ENCODE measurements at places on chromosomes 2 and 18. TPM values are rescaled to one million over a fixed set of nuclear protein-coding genes. Genes with fewer than 3 reads are reported as not detected.

DNA sequence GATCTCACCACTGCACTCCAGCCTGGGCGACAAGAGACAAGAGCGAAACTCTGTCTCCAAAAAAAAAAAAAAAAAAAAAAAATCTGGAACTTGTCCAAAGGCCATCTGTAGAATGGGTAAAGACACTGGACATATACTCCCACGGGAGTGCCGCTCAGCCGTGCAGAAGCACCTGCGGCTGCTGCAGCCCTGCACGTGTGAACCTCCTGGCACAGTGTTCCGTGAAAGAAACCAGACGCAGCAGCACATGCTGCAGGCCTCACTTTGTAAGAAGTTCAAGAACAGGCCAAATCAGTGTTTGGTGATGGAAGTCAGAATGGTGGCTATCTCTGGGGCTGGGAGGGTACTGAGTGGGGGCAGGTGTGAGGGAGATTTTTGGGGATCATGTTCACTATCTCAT lies 6.5 kb downstream of the CHRND start:
- no peak overlapping the region for H3K4me3 ChIP-seq
- H3K36me3 ChIP-seq, result no peaks in the 10 kb centered on the region
- H3K4me1 ChIP-seq, result no peaks in the 10 kb centered on the region
- H3K27ac ChIP-seq, result no peak overlapping the region
- DNase-seq, result peak; percentile 47
- peaks cover 1% of the 10 kb centered on the region for H3K27me3 ChIP-seq

DNA sequence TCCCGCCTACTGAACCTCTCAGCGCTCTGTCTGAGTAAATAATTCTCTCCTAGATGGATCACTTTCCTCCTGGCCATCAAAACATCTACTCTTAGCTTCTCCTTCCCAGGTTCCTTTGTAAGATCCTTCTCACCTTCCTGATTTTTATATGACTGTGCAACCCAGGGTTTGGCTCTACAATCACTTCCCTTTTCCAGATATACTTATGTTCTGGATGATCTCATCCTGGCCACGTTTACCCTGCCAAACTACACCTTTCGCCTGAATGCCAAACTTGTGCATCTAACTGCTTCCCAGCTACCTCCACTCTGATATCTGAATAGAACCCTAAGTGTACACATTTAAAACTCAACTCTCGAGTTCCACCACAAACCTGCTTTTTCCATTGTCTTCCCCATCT lies 290.5 kb upstream of the REV1 start:
- H3K4me3 ChIP-seq, result no peak overlapping the region
- peaks cover 8% of the 10 kb centered on the region for H3K4me1 ChIP-seq
- no peak overlapping the region for H3K27ac ChIP-seq

DNA sequence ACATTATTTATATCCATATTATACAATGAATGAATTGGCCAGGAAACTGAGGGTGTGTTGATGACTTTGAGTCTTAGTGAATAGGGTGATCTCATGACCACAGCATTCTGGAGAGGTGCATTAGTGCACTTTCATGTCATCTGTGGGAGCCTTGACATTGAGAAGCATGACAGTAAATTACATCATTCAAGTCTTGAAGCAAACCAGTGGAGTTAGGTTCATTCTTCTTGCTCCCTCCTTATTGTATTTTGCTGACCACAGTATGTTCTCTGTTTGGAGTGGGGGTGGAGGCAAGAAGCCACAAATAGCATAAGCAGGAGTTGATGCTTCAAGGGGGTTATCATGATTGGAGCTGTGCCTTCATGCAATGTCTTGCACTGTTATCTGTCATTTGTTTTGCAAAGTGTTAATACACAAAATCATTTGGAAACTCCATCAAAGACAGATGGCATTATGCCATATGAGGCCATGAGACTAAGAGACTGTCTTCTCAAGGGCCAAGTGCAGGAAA lies 680.2 kb downstream of the NYAP2 start:
- H3K27me3 ChIP-seq, result no peaks in the 10 kb centered on the region
- no peak overlapping the region for H3K4me3 ChIP-seq
- peak overlapping the region; percentile 74 for H3K27ac ChIP-seq
- no peak for DNase-seq
- H3K36me3 ChIP-seq, result no peaks in the 10 kb centered on the region

The IRS1 gene
- total RNA-seq, result 24.5 TPM

- no peak overlapping the region for H3K27ac ChIP-seq
- no peak overlapping the region for H3K4me3 ChIP-seq
- no peaks in the 10 kb centered on the region for H3K36me3 ChIP-seq
- DNase-seq, result no peak
These were observed 93.3 kb downstream of the HRH4 start for GRCh38 chr18:24553571-24554285.

The RNF144A gene
- 15.9 TPM for total RNA-seq

DNA sequence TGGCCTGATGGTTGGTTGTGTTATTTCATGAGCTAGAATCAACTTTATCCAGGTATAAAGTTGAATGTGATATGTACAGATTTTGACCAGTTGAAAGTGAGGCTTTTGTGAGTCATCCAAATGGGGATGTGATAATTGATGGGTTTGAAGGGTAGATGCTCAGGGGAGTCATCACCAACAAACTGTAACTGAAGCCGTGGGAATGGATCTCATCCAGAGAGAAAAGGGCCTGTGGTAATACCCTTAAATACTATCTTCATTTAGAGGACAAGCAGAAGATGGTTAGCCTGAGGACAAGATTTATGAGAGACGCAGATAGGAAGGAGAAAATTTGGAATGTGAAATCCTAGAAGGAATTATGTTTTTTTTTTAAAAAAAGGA lies 90.5 kb upstream of the MYO3B start:
- no peaks in the 10 kb centered on the region for H3K4me1 ChIP-seq
- H3K4me3 ChIP-seq, result no peak overlapping the region
- no peaks in the 10 kb centered on the region for H3K27me3 ChIP-seq
- no peak for DNase-seq
- H3K36me3 ChIP-seq, result no peaks in the 10 kb centered on the region

The ZNF804A gene
- total RNA-seq, result not detected

- H3K36me3 ChIP-seq, result no peaks in the 10 kb centered on the region
- no peak overlapping the region for H3K27ac ChIP-seq
- no peaks in the 10 kb centered on the region for H3K4me1 ChIP-seq
- DNase-seq, result peak; percentile 93
These were observed 12.3 kb upstream of the TFCP2L1 start for GRCh38 chr2:121297217-121297830.

- DNase-seq, result no peak
- no peaks in the 10 kb centered on the region for H3K27me3 ChIP-seq
- H3K4me3 ChIP-seq, result no peak overlapping the region
These were observed 95.5 kb upstream of the XIRP2 start for GRCh38 chr2:166792808-166793207.

The CYP27A1 gene
- total RNA-seq, result 25.0 TPM

DNA sequence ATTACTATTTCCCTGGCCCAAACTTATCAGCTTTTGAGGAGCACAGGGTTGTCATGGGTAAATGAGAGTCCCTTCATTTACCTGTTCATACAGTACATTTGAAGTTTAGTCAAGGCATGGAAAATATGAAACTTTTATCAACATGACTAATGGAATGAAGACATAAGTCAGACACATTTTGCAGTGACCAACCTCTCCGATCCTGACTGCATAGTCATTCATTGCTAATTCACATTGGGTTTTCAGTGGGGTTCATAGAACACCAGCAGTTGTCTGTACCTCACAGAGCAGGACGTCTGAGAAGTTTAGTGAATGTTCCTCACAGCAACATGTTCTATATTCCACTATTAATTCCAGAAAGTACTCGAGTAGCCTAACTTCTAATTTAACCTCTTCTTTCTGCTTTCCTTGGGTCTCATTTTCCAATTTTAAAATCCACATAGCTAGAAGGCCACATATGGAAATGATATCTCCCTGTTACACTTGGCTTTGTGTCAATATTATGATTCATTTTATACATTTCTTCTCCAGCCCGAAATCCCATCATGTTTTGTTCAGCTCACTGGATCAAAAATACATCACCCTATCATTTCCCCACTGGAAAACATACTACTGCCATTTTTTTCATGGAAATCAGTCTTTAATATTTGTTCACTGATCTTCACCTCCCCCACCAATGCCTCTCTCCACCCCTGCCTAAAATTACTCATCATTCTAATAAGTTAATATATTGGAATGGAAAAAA lies 65.9 kb downstream of the CDH20 start:
- H3K4me3 ChIP-seq, result no peak overlapping the region
- H3K27me3 ChIP-seq, result no peaks in the 10 kb centered on the region
- H3K36me3 ChIP-seq, result no peaks in the 10 kb centered on the region

GRCh38 chr2:172279813-172280212 lies 147.6 kb upstream of the ITGA6 start:
- no peaks in the 10 kb centered on the region for H3K27me3 ChIP-seq
- peaks cover 32% of the 10 kb centered on the region for H3K4me1 ChIP-seq
- H3K27ac ChIP-seq, result no peak overlapping the region
- no peak overlapping the region for H3K4me3 ChIP-seq

DNA sequence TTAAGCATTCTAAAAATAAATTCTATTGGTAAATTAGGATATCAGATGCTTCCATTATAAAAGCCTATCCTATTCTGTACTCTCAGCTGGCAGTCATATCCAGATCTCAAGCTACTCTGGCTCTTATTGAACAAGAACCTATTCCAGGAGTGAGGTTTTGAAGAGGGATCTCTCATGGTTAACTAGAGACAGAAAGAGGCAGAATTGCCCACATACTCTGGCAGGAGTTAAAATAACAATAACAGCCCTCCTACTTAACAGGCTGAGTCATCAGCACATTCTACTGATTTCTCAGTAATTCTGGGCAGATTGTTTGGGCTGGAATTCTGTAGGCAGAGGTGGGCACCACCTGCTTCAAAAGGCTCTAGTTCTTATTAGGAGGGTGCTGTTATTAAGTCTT lies 142.0 kb upstream of the UNC80 start:
- H3K27ac ChIP-seq, result no peak overlapping the region
- peaks cover 7% of the 10 kb centered on the region for H3K4me1 ChIP-seq
- DNase-seq, result no peak
- no peak overlapping the region for H3K4me3 ChIP-seq
- H3K36me3 ChIP-seq, result no peaks in the 10 kb centered on the region
- H3K27me3 ChIP-seq, result peaks cover 2% of the 10 kb centered on the region

GRCh38 chr2:130351711-130352110 lies 4.1 kb upstream of the PTPN18 start:
- H3K36me3 ChIP-seq, result peaks cover 13% of the 10 kb centered on the region
- H3K4me3 ChIP-seq, result no peak overlapping the region
- peaks cover 6% of the 10 kb centered on the region for H3K4me1 ChIP-seq
- no peak overlapping the region for H3K27ac ChIP-seq
- H3K27me3 ChIP-seq, result no peaks in the 10 kb centered on the region

The DUSP2 gene
- total RNA-seq, result 3.3 TPM

- H3K4me3 ChIP-seq, result no peak overlapping the region
- H3K36me3 ChIP-seq, result no peaks in the 10 kb centered on the region
- peaks cover 19% of the 10 kb centered on the region for H3K27me3 ChIP-seq
- DNase-seq, result peak; percentile 91
- H3K27ac ChIP-seq, result no peak overlapping the region
These were observed 77.4 kb downstream of the DYSF start for GRCh38 chr2:71530641-71531332.

The ARHGEF33 gene
- 0.29 TPM for total RNA-seq

- no peak overlapping the region for H3K4me3 ChIP-seq
- peaks cover 16% of the 10 kb centered on the region for H3K4me1 ChIP-seq
- no peaks in the 10 kb centered on the region for H3K27me3 ChIP-seq
- no peaks in the 10 kb centered on the region for H3K36me3 ChIP-seq
These were observed 80.8 kb downstream of the ANKRD44 start for GRCh38 chr2:197229509-197230443.

- H3K27me3 ChIP-seq, result peaks cover 8% of the 10 kb centered on the region
- H3K27ac ChIP-seq, result no peak overlapping the region
- no peak overlapping the region for H3K4me3 ChIP-seq
- no peaks in the 10 kb centered on the region for H3K4me1 ChIP-seq
These were observed 10.7 kb downstream of the DBI start for GRCh38 chr2:119377294-119377992.

DNA sequence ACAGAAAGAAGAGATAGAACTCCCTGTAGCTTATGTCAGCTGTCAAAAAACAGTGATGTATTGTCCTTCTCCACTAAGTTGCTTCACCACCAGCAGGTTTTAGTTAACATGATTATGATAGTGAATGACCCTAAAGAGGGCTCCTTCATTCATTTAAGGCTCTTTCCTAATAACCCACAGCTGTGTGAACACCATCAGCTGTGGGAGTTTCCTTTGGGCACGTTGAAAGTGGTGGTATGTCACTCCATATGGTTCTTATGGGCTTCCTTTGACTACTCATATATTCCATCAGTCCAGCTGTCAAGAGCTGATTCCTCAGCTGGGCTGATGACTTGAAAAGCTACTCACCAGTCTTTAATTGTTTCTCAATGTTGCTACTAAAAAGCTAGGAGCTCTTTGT lies 210.3 kb downstream of the UBE2E3 start:
- no peak overlapping the region for H3K4me3 ChIP-seq
- DNase-seq, result no peak
- no peaks in the 10 kb centered on the region for H3K36me3 ChIP-seq
- no peaks in the 10 kb centered on the region for H3K27me3 ChIP-seq

DNA sequence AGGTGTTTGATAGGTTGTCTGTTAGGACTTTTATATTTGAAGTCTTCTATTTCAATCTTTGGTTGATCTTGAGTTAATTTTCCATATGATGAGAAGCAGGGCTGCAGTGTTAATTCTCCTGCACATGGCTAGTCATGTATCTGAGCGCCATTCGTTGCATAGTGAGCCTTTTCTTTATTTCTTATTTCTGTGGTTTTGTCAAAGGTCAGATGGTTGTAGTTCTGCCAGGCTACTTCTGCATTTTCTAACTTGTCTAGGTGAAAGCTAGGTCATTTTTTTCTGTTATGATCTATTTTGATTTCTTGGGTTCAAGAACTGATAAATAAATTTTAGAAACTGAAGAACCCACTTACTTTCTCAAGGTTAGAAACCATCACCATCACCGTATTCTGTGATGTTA lies 56.7 kb downstream of the CCDC74A start:
- no peak overlapping the region for H3K27ac ChIP-seq
- H3K4me1 ChIP-seq, result no peaks in the 10 kb centered on the region
- no peaks in the 10 kb centered on the region for H3K36me3 ChIP-seq
- no peak for DNase-seq
- H3K4me3 ChIP-seq, result no peak overlapping the region

DNA sequence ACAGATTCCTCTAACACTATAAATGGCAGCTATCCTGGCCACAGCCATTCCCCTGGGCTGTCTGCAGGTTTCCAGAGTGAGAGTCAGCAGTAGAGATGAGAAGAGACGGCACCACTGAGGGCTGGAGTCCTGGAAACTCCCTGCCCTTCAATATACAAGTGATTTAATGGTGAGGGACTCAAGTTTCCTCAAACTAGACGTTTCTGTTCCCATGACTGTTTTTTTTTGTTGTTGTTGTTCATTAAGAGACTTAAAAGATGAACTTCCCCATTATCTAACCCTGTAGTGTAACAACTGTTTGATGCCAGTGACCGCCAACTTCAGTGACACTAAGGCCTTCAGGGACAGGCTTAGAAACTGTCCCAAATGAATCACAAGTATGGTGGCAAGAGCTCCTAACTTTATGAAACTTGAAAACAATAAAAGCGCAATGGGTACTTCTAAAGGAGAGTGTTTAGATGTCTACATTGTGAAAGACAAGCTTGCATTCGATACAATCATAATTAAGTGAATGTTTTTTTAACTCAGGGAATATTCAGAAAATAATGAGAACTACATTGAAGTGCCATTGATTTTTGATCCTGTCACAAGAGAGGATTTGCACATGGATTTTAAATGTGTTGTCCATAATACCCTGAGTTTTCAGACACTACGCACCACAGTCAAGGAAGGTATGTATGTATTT lies 34.0 kb downstream of the IL1R2 start:
- peak overlapping the region; percentile 86 for H3K27ac ChIP-seq
- H3K4me3 ChIP-seq, result no peak overlapping the region
- H3K27me3 ChIP-seq, result no peaks in the 10 kb centered on the region

Measured in osteoblast (primary cell).